ENCODE measurements at places on chromosomes 12 and 14.
A peak's percentile ranks its signal among the peaks of the same experiment; 100 is the strongest.

DNA sequence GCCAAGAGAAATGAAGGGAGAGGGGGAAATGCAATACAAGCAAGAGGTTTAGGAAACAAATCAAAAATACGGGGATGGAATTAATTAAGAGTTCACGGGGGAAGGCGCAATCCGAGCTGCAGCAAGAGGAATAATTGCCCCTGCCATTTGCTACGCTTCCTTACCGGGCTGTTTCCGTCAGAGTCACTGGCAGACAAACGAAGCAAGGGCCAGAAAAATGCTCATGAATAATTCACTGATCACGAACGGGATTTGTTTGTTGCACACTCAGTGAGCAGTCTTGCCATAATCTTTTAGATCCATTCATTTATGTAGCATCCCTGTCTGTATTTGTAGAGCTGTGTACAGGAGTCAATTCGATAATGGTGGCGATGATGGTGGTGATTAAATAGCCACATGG, 39.0 kb downstream of the PLXNC1 start:
- DNase-seq = no peak

- DNase-seq = no peak
These were observed 154.5 kb upstream of the FKBP4 start for GRCh38 chr12:2640281-2640680.

GRCh38 chr14:64212666-64213065, 81.5 kb downstream of the ESR2 start:
- no peak for DNase-seq

GRCh38 chr14:49966971-49967630, 74.2 kb downstream of the ARF6 start:
- no peak for DNase-seq

DNA sequence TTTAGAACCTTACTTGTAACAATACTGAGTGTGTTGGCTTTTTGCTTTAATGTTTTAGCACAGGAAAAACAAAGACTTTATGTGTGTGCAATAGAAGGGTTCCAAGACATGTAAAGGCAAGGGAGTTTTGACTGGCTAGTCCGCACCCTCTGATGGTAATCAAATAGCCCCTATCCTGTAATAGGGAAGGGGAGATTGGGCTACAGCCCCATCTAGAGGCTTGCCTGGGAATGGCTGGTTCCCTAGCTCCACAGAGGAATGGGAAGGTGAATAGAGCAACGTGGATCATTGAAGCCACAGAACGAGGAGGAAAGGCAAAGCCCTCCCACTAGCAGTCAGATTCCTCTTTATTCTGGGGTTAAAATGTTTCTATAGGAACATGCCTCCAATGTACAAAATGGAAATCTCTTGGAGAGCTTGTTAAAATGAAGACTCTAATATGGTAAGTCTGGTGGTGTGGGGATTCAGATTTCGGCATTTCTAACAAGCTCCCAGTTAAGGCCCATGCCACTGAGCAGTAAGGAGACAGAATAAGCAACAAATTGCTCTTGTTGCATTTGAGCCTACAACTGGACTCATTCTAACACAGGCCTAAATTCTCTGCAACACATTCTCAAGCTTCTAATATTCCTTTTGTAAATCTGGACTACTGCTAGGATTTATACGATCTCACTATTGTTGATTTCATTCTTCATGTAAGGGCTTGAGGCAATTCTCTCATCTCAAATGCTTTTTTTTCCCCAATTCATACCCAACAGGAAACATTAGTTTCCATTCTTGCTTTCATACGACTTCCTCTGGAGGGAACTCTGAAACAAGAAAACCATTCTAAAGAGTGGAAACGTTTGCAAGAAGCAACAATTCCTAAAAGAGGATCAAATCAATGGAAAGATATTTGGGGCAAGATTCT, 57.1 kb downstream of the NIN start:
- DNase-seq = peak; percentile 38

- no peak for DNase-seq
These were observed 525.8 kb upstream of the FBXO33 start for GRCh38 chr14:39957987-39958386.

- DNase-seq = no peak
These were observed 287.5 kb downstream of the GALC start for GRCh38 chr14:87705439-87705896.

- peak; percentile 81 for DNase-seq
These were observed 2.1 kb downstream of the MAP1LC3B2 start for GRCh38 chr12:116561181-116561821.

- no peak for DNase-seq
These were observed 19.2 kb upstream of the PLEKHA5 start for GRCh38 chr12:19110221-19110940.

DNA sequence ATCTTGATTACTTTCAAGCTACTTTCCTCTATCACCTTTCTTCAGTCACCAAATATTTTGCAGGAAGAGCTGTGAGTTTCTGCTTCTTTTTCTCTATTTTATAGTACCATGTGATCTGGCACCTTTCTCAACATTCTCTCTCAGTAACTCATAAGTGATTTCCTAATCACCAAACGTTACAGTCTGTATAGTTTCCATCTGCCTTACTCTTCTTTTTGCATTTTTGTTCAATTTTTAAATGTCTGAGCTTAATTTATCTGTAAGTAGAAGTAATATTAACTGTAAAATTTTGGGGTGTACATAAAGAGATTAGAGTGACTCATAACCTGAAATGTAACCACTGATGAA, 422.1 kb upstream of the SYT1 start:
- no peak for DNase-seq

- no peak for DNase-seq
These were observed 70.8 kb upstream of the GNG2 start for GRCh38 chr14:51789596-51789995.

DNA sequence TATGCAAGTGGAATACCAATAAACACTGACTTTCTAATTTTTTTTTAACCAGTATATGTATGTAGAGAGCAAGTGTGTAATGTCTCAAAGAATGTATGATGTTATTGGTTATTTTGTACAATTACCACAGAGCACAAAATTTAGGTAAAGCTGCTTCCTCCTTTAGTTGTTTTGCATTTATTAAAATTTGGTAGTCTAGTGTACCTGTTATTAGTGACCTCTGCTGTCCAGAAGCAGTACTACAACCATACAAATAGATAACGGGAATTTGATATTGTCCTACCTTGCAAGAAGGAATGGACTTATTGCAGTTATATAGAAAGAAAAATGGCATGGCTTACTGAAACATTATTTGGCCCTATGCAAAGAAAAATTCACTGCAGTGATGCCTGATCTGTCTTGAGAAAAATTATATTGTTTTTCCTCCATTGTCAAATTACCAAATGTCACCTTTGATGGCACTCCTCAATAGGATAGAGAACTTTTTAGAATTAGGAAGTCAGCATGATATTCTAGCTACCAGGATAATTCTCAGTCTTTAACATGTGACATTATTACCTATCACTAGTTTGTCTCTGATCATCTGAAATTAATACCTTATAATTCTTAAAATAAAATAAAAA, 153.9 kb upstream of the RMST start:
- peak; percentile 61 for DNase-seq

DNA sequence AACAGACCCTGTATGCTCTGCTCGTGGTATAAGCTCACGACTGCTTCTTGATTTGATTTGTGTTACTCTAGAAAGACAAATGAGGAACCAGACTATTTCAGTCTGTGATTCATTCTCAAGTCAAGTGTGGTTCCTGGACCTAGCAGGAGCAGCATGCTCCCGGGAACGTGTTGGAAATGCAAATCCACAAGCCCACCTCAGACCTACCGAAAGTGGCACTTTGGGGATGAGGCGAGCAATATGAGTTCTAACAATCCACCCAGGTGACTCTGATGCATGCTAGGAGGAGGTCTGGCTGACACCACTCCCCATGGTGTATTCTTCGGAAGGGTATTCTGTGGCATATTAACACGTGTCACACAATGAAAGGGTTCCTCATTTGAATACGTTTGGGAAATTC, 59.5 kb upstream of the TMX1 start:
- DNase-seq = no peak

GRCh38 chr12:47032644-47033043, 46.8 kb upstream of the PCED1B start:
- peak; percentile 64 for DNase-seq

- peak; percentile 10 for DNase-seq
These were observed 36.8 kb downstream of the RAB35 start for GRCh38 chr12:120079411-120080400.

DNA sequence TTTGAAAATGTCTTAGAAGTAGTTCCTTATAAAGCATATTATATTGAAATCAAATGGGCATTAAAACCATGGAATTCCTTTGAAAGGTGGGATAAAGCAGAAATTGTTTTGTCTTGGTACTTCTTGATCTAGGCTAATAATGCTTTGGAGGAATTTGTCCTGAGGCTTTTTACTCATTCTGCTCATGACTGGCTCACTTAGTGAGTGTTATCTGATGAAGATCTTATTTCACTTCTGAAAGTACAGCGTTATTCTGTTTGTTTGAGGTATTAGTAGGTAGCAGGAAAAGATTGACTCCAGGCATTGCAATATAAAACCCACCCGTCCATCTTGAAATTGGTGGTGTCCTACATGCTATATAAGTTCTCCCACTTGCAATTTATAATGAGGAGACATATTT, 5.5 kb downstream of the C12orf71 start:
- no peak for DNase-seq

- DNase-seq = peak; percentile 9
These were observed 281.6 kb upstream of the NPAS3 start for GRCh38 chr14:32657081-32657480.

- DNase-seq = peak; percentile 74
These were observed at the start of gene PDE3A for GRCh38 chr12:20368114-20368650. Gene PDE3A (plus strand): TSS chr12:20368537. CDS start chr12:20369285, 748 bp downstream.

DNA sequence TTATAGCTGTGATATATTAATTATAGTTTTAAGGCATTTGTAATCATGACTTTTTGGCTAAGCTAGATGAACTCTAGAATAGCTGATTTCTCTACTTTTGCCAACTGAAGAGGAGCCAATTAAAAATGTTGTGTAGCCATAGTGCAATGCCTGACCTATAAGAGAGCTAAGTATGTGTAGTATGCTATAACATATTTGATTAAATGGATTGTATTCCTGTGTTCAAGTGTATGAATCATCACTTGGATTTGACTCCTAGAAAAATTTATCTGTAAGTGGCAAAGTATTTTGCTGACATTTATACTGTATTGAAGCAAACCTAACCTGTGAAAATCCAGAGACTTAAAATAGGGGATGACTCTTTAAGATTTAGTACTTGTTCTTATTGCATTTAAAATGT, 34.2 kb downstream of the PCNX4 start:
- no peak for DNase-seq

- peak; percentile 41 for DNase-seq
These were observed 16.9 kb upstream of the FAM222A start for GRCh38 chr12:109696485-109697269.

DNA sequence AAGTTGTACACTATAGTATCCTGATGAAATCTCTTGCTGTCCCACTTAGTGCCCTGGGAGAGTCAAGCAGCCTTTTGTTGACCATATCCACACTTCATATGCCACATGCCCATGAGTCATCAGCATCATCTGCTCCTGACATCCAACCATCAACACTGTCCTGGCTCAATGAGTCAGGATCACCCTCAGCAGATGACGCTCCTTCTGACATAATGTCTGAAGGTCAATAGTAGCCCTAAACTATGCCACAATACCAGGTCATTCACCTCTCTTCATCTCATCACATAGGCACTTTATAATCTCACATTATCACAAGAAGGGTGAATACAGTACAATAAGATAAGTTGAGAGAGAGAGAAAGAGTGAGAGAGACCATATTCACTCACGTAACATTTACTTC, 369.0 kb upstream of the FAR2 start:
- peak; percentile 13 for DNase-seq

DNA sequence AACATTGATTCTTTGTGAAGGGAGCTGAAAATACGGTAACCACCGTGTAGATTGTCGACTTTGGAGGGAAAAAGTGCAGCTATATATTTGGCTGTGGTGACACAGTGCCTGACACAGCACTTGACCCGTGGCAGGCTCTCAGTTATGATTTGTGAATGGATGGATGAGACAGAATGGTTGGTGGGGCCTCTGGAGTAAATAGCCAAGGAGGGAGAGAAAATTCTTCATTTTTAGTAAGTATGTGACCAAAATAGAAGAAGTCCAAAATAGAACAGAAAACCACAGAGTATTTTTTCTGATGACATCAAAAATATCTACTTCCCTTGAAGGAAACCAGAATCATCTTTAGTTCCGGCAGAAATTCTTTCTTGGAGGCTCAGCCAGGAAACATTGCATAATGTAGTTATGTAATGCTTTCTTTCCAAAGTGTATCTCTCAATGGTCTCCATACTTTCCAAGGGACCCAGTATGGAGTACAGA, 82.0 kb upstream of the WSCD2 start:
- DNase-seq = no peak

DNA sequence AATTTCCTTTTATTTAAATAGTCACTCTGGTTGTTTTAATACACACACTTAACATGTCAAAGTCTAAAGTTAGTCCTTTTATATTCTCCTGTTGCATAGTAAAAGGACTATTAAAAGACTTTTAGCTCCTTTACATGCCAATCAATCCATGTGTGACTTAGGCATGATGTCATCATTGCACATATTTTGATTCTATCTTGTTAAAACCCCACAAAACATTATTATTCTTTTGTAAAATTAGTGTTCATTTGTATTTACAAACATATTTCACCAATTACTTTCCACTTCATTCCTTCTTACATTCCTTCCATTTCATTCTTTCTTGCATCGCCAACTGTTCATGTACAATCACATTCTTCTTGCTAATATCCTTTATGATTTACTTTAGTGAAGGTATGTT, 39.6 kb downstream of the TC2N start:
- DNase-seq = no peak

- no peak for DNase-seq
These were observed 146.6 kb downstream of the TGFB3 start for GRCh38 chr14:75835156-75835725.

DNA sequence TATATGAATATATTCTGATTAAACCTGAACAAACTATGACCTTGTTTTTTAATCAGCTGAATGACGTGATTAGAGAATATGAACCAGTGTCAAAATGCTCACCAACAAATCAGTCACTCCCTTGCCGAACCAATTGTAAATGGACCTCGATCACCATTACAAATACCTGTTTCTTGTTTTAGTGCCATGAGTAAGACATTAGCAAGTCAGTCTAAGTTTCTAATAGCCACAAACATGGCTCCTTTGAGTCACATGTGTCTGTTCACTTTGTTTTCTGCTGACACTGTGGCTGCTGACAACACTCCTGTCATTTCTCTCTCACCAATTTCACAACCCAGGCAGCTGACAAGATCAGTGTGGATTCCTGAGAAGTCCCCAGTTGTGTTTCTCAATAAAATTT, 286.2 kb upstream of the MDGA2 start:
- DNase-seq = no peak

- no peak for DNase-seq
These were observed 52.3 kb downstream of the VEZT start for GRCh38 chr12:95269892-95270291.

DNA sequence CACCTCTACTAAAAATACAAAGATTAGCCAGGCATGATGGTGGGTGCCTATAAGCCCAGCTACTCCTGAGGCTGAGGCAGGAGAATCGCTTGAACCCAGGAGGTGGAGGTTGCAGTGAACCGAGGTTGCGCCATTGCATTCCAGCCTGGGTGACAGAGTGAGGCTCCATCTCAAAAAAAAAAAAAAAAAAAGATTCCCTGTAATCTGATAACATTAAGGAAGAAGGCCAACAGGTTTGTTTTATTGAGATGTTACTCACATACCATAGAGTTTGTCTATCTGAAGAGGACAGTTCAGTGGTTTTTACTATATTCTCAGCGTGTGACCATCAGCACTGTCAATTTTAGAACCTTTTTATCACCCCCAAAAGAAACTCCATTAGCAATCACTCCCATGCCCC, 37.5 kb downstream of the TSPAN9 start:
- DNase-seq = no peak

GRCh38 chr12:114678028-114678427, 5.9 kb downstream of the TBX3 start:
- DNase-seq = no peak
